ENCODE measurements at places on chromosomes 11 and 22. TPM values are rescaled to one million over a fixed set of nuclear protein-coding genes. Genes with fewer than 3 reads are reported as not detected.

MS4A4E gene
- not detected for total RNA-seq

OPCML gene
- total RNA-seq = not detected

C11orf97 gene
- total RNA-seq = not detected

KCNJ1 gene
- total RNA-seq = not detected

MGAT3 gene
- total RNA-seq = not detected

MMP8 gene
- not detected for total RNA-seq

SYT7 gene
- total RNA-seq = 0.22 TPM

CRKL gene
- 41.4 TPM for total RNA-seq

OR52N2 gene
- not detected for total RNA-seq

SLC29A2 gene
- 0.76 TPM for total RNA-seq

OR51I1 gene
- not detected for total RNA-seq

FGF3 gene
- total RNA-seq = not detected

MLC1 gene
- not detected for total RNA-seq

FREY1 gene
- 0.77 TPM for total RNA-seq

PAMR1 gene
- 1.4 TPM for total RNA-seq

ANKK1 gene
- total RNA-seq = not detected

OR2AG2 gene
- total RNA-seq = not detected

OR52L1 gene
- total RNA-seq = not detected

GLB1L2 gene
- total RNA-seq = 0.34 TPM

TUBA8 gene
- total RNA-seq = 0.33 TPM

HTR3A gene
- total RNA-seq = not detected

APLNR gene
- not detected for total RNA-seq

CARNS1 gene
- total RNA-seq = 0.22 TPM
